ENCODE measurements at places on chromosomes 7 and 10.
A peak's percentile ranks its signal among the peaks of the same experiment; 100 is the strongest.

DNA sequence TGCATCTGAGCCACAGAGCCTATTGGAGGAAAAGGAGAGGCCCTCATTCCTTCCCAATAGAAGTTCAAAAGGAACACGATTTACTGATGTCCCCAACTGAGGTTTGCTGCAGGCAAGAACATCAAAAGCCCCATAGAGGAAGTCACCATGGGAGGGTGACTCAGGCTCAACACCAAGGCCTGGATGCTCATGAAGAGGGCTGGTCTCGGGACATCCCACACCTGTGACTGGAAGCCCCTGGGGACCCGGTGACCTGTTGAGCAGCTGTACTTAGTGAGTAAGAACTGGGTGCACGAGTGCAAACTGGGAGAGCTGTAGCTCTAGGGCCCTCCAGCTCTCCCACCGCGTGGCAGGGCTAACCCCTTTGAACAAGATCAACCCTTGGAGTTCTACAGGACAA is 38.0 kb downstream of the CYTH3 start:
- DNase-seq, result no peak

DNA sequence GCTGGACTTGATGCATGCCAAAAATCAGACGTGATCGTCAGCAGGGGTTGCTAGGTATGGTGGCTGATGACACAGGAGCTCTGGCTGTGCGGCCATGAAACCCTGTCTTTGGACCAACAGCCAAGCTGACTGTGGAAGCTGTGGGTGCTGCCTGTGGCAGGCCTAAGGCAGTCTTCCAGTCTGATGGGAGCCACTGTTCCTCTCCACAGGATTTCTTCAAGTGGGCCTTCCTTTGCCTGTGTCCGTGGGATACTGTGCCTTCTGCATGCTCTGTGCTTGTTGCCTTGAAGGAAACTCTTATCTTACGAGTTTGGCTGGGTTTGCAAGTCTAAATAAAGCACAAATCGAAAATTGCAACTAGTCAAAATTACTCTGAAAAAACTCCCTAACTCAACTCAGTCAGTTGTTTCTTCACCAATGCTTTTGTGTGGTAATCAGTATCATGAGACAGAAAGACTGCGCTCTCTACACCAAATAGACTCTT is 101.9 kb upstream of the PDLIM1 start:
- DNase-seq, result no peak

DNA sequence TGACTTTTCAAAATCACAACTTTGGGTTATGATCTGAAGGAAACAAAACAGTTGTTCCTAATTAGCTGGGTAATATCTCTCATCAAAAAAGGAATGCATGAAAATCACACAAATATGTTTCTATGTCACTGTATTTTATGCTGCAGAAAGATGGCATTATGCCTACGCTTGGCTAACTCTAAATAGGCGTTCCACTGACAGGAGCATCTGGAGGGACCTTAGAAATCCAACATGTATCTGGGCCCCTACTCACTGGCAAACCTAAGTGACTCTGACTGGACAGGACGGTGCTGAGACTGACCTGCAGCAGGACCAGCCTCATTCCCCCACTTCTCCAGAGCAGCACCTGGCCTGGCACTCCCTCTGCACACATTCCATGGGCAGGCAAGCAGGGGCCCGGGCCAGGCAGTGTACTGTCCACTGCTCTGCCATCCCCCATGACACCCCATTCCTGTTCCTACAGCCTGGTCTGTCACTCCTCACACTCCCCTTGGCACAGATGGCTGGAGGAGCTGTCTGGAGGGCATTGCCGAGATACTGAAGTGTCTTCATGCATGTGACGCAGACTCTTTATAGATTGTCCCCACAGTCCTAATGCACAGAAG is 2.6 kb upstream of the MYL7 start:
- no peak for DNase-seq

GRCh38 chr7:121331048-121331447 is 2.2 kb downstream of the WNT16 start:
- DNase-seq, result no peak

DNA sequence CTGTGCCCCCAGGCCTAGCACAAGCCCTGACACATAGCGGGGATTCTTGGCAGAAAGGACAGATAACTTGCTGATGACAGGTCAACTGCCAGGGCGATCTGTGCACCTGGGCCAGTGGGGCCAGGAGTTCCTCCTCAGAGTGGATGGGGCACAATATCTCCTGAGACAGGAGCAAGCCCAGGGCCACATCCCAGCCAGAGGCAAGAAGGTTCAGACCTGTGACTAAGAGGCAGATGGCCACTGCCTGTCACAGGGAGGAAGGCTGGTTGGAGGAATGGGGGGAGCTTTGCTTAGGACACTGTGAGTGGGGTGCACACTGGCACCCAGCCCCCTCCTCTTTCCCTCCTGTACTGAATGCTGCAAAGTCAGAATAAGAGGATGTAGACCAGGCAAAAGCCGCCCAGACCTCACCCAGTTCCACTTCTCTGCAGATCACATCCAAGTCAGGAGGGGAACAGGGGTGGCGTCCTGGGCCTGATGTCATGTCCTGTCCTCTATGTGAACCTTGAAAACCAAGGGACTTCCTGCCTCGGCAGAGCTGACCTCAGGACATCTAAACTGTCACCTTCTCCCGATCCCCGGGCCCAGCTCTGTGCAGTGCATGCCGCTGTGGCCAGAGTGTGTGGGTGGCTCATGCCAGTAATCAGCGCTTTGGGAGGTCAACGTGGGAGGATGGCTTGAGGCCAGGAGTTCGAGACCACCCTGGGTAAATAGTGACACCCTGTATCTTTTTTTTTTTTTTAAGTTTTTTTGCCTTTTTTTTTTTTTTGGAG is 1.3 kb downstream of the GUSB start:
- DNase-seq, result no peak

GRCh38 chr7:5690931-5691473 is 90.5 kb downstream of the RNF216 start:
- no peak for DNase-seq

- no peak for DNase-seq
These were observed 223.8 kb downstream of the KIAA1217 start for GRCh38 chr10:24432478-24433416.

DNA sequence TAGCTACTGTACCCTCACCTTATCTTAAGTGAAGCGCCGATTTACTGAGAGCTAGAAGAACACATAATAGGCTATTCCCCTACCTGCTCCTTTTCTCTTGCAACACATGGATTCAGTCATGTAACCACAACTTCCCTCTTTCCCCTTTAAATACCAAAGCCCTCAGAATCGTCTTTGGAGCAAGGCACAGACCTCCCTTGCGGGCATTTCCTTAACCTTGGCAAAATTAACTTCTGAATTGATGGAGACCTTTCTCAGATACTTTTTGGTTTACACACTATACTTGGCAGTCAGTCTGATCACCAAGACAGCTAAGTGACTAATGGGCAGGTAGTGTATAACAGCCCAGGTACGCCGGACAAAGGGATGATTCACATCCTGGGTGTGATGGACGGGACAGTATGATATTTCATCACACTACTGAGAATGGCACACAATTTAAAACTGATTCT is 72.7 kb upstream of the SEC61G start:
- DNase-seq, result no peak

DNA sequence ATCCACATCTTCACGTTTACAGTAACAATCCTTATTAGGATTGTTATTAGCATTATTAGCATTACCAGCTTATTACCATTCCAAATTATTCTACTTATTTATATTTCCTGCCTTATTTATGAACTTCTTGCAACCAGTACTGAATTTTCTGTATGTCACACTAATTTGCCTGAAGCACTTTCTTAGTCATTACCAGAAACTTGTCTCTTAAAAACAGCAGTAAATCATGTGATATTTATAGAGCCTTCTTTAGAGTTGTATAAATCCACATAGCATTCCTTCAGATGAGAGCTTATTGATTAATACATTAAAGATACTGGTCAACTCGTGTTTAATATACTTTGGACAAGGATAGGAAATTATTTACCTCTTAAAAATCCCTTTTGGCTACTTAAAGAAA is 618.6 kb downstream of the SUGCT start:
- DNase-seq, result no peak

GRCh38 chr7:33024189-33024757 is 38.3 kb downstream of the NT5C3A start:
- no peak for DNase-seq

DNA sequence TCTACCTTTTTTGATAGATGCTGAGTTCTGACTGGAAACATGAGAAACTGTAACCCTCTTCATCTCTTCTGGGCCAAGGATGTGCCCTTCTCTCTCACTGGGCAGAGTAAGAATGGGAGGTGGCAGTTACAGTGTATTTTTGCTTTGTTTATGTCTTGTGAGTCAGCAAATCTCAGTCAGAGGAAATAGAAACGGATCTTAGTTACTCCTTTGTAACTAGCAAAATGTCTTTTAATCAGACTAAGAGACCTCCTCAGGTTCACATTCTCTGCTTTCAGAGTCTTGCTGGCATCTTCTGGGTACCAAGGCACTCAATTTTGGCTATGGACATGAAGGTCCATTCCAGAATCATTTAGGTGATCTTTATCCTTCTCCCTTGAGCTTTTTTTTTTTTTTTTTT is 70.9 kb downstream of the HHEX start:
- DNase-seq, result no peak

GRCh38 chr7:29484280-29484679 is 79.4 kb upstream of the PRR15 start:
- no peak for DNase-seq

- DNase-seq, result no peak
These were observed 32.5 kb downstream of the C7orf33 start for GRCh38 chr7:148622887-148623585.

GRCh38 chr10:127878475-127879055 is 14.2 kb downstream of the CLRN3 start:
- no peak for DNase-seq

GRCh38 chr7:43872406-43873110 is 3.2 kb upstream of the MRPS24 start:
- DNase-seq, result no peak

GRCh38 chr10:119283818-119284217 is 76.4 kb downstream of the GRK5 start:
- no peak for DNase-seq

DNA sequence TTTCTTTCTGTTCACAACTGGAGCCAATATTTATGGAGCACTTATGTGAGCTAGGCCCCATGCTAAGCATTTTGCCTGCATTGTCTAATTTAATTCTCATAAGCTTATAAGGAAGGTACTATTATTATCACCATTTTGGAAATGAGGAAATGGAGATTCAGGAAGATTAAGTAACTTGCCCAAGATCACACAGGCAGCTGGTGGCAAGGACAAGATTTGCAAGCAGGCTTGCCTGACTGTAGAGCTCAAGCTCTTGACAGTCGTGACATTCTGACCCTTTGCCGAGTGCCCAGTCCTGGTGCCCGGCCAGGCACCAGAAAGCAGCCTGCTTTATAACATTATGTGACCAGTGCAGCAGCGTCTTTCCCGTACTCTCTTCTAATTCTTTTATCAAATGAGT is 38.2 kb downstream of the WNT2 start:
- DNase-seq, result no peak

GRCh38 chr7:20136647-20137046 is 80.5 kb downstream of the MACC1 start:
- DNase-seq, result no peak

DNA sequence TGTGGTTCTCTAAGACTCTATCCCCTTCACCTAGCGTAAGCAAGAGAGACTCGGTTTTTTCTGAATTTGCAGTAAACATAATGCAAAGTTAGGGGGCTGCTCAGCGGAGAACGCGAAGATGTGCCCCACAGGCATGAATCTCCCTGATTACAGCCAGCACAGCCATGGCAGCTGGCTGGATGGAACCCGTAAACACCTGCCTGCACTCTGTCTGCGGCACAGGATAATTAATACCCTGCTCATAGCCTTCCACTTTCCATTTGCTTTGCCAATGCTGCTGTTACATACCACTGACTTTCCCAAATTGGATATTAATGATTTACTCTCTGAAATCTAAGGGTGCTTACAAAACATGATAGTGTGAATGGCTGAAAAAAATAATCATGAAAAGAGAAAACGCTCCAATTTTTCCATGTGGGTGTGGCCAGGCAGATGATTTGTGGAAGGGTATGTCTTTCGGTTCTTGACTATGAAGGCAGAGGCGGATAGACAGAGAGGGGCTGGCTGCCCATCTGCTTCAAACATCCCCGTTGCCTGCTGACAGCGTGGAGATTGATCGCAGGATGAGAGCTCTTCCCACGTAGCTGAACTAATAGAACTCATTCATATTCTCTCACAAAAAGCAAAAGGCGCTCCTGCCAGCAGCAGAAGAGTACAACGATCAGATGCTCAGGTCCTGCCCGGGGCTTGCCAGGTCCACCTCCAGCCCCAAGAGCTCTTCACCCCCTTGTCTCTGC is 193.2 kb upstream of the GHITM start:
- DNase-seq, result no peak

DNA sequence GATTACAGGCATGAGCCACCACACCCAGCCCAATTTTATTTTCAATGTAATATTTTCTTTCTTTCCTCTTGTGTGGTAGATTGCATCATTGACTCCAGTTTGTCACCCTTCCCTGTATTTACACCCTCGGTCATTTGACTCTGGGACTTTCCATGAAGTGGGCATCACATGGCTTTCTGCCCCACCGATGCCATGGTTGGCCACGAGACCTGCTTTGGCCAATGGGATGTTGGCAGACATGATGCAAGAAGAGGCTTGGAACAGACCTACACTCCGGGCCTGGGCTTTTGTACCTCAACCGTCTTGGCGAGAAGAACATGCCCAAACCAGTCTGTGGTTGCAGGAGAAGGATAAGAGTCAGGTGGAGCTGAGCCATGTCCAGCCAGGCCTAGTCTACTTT is 38.8 kb upstream of the CACUL1 start:
- no peak for DNase-seq

- DNase-seq, result peak; percentile 80
These were observed at the start of gene TRIL for GRCh38 chr7:28958235-28958979. Gene TRIL (minus strand): TSS chr7:28958330. CDS start chr7:28958046, 284 bp downstream.

- DNase-seq, result peak; percentile 84
These were observed 19.1 kb downstream of the MXI1 start for GRCh38 chr10:110226543-110226925.

DNA sequence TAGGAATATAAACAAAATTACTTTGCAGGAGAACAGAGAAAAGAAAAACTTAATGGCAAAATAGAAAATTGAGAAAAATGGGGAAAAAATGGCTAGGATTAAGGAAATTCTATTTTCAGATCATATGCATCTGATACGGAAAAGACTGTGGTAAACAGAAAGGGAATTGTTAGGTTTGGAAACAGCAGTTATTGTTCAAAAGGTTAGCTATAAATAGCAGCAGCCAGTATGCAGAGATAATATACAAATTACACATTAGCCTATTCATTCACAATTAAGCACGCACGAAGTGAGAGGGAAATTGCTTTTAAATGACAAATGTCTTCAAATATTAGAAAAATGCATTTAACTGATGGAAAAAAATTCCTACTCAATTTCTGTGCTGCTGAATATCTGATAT is 224.1 kb upstream of the FAM3C start:
- no peak for DNase-seq

DNA sequence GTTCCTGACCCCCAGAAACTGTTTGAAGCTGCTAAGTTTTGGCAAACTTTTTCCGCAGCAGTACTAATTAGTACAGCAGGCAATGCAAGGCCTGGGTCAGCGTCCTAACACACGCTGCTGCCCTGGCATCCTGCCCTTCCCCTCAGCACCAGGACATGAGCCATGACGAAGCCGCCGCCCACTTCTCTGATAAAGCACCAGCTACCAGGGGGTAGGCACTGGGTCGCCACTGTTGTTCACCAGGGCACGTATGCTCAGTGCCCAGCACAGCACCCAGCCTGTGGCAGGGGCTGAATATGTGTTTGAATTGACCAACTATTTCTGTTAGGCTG is 59.5 kb downstream of the CHST15 start:
- no peak for DNase-seq

All from iPS-NIHi11 (cell line).